ENCODE measurements at places on chromosomes 7 and 10.

DNA sequence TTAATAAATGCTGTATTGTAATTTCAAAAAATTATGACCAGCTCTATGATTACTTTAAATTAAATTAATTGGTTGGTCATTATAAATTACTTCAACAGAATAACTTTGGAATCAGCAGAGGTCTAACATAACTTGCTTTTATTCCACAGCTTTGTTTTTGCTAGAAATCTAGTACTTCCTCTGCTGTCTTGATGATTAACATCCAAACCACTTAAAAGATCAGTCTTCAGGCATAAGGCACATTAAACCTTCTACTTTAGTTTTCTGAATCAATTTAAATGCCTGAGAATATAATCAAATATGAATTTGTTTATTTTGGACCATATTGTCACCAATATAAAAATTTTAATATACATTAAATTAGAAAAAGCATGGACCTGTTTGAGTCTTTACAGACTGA is 465.3 kb downstream of the ARL4A start:
- DNase-seq = no peak

- DNase-seq = peak; percentile 23
These were observed 58.6 kb downstream of the PROSER2 start for GRCh38 chr10:11881477-11882417.

DNA sequence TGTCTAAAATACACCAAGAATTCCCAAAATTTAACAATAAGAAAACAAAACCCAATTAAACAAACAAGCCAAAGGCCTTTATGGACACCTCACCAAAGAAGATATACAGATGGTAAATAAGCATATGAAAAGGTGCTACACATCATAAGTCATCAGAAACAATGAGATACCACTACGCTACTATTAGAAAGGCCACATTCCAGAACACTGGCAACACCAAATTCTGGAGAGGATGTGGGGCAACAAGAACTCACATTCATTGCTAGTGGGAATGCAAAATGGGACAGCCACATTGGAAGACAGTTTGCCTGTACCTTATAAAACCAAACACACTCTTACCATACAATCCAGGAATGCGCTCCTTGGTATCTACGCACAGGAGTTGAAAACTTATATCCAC is 291.4 kb downstream of the TNS3 start:
- DNase-seq = no peak

- no peak for DNase-seq
These were observed 47.9 kb downstream of the MICALL2 start for GRCh38 chr7:1411414-1411813.

DNA sequence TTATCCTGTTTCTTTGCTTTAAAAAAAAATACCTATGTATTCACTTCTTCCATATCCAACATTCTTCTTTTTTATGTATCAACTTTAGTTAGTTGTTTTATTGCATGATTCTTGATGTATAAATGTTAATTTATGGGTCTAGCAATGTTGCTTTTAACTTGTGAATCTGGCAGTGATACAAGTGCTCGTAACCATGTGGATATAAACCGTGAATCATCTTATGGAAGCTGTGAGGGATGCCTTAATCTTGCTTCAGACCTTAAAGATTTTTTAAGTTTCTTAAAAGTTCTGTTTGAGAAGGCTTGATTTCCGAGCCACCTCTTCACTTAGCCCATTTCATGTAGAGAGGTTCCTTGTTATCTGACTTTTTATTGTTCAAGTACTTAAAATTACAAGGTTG is 25.9 kb downstream of the HELLS start:
- DNase-seq = peak; percentile 20

Measured in fibroblast of skin of right biceps (primary cell).